ENCODE measurements at places on chromosomes 4 and X.

GRCh38 chrX:23908219-23909004 is 606 bp downstream of the CXorf58 start:
- DNase-seq: no peak

- DNase-seq: no peak
These were observed 21.2 kb upstream of the PDE6B start for GRCh38 chr4:604131-604530.

DNA sequence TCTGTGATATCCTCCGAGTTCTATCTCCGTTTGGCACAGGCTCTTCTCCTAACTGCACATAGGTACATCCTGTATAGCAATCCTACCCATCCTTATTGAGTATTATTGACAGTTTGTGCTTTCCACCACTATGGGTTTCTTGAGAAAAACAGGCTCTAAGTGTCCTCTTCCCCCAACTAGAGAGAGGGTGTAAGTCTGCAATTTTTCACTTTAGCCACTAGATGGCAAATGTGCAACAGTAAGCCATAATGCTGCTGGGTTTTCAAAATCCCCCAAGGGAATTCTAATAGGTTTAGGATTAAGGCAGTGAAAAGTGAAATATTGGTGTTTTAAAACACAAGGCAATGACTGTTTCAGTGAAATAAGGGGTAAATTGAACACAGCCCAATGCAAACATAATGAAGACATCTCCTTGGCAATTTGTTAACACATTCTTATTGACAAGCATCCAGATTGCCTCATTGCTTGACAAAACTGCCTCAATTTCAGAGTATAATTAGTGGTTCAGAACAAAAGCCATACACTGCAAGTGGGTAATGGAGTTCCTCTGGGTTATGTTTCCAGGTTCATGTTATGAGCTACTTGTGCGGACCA is 239.0 kb upstream of the HTR2C start:
- no peak for DNase-seq

DNA sequence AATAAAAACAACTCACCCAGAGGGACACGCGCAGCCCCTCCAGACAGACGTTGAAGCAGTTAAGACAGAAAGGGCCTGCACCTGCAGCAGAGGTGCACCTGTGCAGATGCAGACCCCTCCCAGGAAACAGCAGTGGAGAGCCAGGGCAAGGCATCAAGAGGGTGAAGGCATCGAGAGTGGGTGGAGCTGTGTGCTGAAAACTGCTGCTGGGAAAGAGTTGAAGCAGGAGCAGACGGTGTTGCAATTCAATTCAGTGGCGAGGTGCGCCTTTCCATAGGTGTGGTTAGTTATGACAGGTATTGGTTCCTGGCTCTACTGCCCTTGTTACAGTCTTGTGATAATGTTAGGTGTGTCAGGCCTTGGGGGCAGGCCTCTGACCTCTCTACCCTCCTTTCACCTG is 16.7 kb downstream of the LETM1 start:
- no peak for DNase-seq

GRCh38 chr4:24382381-24382780 is 202.0 kb downstream of the DHX15 start:
- no peak for DNase-seq

DNA sequence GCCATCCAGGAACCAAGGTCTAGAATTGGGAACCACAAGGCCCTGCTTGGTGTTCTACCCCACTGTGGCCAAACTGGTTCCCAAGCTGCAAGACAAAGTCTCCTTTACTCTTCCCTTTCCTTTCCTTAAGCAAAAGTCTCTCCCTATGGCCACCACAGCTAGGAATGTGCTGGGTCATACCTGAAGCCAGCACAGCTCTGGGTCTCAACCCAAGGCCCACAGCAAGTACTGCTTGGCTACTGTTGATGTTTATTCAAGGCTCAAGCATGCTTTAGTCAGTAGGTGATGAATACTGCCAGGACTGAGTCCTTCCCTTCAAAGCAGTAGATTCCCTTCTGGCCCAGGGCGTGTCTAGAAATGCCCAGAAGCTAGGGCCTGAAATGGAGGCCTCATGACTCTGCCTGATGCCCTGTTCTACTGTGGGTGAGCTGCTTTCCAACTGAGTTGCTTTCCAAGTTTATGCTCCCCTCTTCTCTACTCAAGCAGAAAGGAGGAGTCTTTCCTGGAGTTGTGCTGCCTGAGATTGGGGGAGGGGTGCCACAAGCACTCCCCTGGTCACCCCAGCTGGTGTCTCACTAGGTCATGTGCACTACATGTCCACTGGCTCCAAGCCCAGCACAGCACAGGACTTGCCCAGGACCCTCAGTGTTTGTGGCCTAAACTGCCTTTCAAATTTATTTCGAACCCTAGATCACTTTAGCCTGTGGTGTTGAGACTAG is 44.9 kb downstream of the STAP1 start:
- no peak for DNase-seq

DNA sequence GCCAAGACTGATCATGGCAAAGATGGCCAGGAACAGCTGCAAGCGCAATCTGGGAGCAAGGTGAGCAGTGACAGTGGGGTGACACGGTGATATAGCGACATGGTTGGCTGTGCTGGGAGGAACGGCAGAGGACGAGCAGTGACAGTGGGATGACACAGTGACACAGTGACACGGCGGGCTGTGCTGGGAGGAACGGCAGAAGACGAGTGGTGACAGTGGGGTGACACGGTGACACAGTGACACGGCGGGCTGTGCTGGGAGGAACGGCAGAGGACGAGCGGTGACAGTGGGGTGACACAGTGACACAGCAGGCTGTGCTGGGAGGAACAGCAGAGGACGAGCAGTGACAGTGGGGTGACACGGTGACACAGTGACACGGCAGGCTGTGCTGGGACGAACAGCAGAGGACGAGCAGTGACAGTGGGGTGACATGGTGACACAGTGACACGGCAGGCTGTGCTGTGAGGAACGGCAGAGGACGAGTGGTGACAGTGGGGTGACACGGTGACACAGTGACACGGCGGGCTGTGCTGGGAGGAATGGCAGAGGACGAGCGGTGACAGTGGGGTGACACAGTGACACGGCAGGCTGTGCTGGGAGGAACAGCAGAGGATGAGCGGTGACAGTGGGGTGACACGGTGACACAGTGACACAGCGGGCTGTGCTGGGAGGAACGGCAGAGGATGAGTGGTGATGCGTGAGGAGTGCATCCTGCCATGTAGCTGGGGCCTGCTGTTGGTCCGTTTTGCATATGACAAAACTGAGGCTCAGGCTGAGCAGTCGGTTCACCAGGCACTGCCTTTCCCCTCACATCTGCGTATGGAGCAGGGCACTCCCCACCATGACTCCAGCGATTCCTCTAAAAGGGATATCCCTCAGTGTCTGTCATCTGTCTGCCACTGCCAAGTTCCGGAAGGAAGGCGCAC is 36.0 kb upstream of the MXD4 start:
- no peak for DNase-seq

GRCh38 chr4:20279381-20279780 is 27.7 kb downstream of the SLIT2 start:
- no peak for DNase-seq

- DNase-seq: no peak
These were observed 232.9 kb upstream of the ANKRD50 start for GRCh38 chr4:124945422-124945821.

GRCh38 chr4:79370026-79370425 is 38.0 kb downstream of the GK2 start:
- no peak for DNase-seq

- no peak for DNase-seq
These were observed 170.4 kb upstream of the TET2 start for GRCh38 chr4:104976262-104976661.

DNA sequence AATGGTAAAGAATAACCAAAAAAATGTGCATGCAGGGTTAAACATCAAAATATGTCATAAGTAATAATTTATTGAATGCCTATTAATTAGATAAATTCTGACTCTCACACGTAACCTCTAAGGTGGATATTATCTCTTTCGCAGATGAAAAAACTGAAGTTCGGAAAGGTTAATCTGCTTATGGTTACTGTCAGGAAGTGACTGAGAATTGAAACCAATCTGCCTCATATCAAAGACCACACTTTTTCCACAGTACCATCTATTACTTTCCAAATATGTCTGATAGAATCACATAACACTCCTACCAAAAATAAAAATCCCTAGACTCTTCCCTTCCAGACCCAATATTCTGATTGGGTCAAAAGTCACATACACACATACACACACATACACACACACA is 6.2 kb downstream of the CHIC2 start:
- DNase-seq: no peak

GRCh38 chr4:105061136-105061696 is 85.5 kb upstream of the TET2 start:
- peak; percentile 45 for DNase-seq

GRCh38 chr4:118775405-118775804 is 60.5 kb downstream of the SEC24D start:
- no peak for DNase-seq

DNA sequence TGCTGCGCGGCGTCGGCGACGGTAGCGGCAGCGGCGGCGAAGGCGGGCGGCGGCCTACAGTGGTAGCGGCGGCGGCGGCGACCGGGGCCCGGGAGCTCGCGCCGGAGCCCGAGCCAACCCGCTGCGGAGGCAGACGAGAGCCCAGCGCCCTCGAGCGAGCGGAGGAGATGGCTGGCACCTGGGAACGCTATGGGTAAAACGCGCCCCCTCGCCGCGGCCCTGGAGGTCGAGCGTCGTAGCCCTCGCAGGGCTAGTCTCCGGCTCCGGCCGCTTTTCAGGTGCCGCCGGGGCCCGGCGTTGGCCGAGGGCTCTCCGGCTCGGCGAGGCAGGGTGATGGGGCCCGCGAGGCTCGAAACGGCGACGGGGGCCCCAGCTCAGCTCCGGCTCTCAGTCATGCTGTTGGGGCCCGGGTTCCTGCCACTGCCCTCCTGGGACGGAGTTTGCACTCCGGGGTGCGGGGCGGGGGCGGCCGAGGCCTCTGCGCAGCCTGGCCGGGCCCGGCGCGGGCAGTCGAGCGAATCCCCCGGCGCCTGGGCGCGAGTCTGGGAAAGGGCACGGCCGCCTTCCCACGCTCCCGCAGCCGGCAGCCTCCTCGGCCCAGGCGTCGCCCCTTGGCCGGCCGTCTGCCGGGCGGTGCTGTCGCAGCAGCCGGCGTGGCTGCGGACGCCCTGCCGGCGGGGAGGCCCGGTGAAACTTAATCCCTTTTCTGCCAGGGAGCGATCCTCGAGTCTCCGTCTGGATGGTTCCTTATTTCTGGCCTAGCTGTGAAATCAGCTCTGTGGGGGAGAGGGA is 768 bp downstream of the MID2 start:
- peak; percentile 4 for DNase-seq

DNA sequence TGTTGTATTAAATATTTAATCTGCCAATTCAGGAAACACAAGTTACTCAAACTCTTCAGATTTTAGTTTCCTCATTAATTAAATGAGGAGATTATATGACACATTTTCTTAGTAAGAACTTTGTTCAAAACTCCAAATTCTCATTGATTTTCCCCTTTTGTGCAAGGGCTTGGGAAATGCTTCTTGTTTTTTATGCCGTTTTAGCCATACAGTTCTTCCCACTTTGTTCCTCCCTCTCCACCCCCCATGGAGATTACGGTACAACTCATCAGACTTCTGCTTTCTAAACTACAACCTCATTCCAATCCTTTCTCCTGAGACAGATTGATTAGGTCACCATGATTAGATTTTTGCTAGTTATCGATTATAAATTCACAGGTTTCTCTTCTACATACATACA is 10.9 kb upstream of the BBS7 start:
- DNase-seq: no peak

- no peak for DNase-seq
These were observed 98.4 kb upstream of the GC start for GRCh38 chr4:71882113-71882841.

- no peak for DNase-seq
These were observed 15.4 kb downstream of the STX18 start for GRCh38 chr4:4526401-4526800.

DNA sequence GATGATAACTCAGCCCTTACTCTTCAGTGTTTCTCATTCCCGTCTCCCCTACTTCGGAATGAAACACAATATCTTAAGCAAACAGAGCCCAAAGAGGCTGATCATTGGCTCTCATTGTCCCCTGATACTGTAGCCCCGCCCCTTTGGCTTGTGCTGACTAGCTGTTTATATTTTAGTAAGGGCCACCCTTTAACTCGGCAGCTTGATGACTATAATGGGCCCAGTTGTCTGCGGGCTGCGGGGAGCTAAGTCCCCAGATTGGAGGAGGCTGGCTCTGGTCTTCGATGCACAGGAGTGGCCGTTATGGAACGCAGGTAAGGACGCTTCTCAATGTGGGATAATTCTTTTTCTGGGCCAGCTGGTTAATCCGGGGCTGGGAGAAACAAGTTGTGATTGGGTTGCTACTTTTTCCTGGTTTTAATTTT is at the start of gene TRIM2:
TSS of gene TRIM2 (plus strand) at position 197 of the 425 bp plus-strand sequence. CDS start at position 285, 88 bp downstream.
- no peak for DNase-seq

DNA sequence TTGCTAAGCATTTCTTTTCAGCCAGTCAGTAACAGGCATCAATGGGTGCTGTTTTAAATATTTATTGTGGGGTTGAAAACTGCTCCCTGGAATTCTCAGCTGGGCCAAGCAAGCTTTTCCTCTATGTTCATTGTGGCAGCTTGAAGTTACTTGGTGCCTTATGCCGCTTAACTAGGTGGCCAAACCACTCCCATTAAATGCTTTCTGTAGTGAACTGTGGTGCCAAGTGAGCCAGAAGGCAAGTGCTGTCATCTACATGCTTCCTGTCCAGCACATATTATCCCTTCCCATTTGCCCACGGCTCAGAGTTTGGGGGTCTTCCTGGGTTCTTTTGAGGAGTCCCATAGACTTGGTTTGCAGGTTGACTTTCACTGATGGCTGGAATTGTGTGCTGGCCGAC is 64.8 kb downstream of the TAB3 start:
- no peak for DNase-seq

DNA sequence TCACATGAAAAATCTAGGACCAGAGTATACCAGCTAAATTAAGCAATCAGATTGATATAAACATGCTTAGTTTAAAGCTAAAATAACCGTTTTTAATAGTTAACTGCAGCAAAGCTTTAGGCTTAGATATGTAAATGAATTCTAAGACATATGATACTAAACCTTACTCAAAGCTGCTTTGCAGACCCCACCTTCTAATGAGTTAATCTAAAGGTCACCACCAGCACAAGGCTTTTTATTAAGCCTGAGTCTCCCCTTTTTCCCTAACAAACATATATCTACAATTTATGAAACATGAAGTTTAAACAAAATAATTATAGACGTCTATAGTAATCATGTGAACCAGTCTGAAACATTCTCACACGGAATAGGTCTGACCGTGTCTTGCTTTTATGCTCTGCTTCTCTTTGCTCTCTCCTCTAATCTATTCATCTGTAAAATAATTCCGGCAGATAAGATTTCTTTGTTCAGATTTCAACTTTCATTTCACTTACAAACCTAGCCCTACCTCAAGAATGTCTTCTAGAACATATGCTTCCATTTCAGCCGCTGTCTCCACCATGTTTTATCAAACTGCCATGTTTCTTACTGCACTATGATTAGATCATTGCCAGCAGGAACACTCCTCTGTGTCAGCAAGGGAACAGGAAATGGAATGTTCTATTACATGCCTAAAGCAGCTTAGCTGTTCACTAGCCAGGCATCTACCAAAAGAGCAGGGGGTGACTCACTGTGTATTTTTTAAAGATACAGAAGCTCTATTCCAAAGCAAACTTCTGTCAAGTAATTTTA is 35.9 kb downstream of the ANKRD17 start:
- peak; percentile 76 for DNase-seq

- DNase-seq: no peak
These were observed 997.4 kb upstream of the PRKX start for GRCh38 chrX:4710618-4711433.

Measured in CD4-positive, alpha-beta T cell treated with Interferon alpha-2 for 1 hour (primary cell).